ENCODE measurements at places on chromosomes 1 and 21.

DNA sequence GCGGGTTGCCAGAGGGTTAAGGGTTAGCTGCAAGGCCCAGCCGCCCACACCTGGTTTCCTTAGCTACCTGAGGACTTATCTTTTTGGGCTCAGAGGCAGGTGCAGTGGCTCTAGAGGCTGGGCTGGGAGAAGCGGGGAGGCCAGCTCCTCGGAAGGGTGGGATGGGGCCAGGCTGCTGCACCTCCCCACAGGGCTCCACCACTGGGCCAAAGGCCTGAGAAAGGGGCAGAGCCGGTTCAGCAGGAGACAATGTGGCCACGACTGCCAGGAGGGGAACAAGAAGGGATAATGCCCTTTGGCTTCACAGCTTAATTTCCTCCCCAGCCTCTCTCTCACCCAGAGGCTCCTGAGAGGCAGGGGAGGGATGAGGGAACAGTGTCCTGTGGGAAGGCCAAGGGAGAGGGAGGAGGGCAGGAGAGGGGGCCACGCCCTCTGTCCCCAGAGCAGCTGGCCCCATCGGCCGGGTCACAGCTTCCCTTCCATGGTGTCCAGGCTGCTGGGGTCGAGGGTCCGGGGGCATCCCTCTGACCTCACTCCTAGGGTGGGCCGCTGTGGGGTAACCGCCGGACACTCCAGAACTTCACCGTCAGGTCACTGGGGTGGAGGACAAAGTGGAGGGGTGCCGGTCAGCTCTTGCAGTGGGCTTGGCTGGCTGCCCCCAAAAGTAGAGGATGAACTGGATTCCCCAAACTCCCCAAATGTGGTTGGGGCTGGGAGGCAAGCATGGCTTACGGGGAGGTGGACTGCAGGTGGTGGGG lies 50.4 kb downstream of the KIF21B start:
- no peak for DNase-seq

GRCh38 chr1:154614901-154615300 lies 6.9 kb upstream of the ADAR start:
- no peak for DNase-seq

DNA sequence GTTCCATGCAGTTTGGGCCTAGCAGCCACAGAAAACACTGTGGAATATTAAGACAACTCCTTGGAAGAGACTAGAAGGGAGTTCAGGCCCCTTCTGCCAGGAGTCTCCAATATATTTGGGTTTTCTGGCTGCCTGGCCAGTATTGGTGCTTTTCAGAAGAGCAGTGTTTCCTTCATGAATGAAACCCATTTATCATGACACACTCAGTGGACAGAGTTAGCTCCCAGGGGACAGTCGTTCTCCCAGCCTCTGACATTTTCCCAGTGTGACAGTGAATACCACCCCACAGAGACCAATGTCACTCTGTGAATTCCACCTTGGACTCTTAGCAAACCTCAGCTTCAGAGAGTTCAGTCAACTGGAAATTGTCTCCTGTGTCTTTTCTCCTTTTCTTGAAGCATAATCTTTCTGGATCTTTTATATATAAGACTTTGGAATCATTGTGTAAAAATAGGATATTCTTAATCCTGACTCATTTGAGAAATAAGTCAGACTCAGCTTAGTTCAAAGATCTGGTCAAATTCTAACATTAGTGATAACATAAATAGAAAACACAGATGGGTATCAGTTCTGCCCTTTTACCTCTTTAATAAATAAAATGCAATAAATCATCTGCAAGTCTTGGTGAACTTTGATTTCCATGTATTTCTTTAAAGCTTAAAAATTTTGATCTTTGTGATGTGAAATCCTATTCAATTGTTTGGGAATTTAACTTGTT lies 40.4 kb downstream of the GNG12 start:
- no peak for DNase-seq

- no peak for DNase-seq
These were observed 55.2 kb downstream of the SASS6 start for GRCh38 chr1:100077531-100077930.

GRCh38 chr1:41670217-41670957 lies 185.9 kb upstream of the EDN2 start:
- no peak for DNase-seq

GRCh38 chr1:61253059-61253735 lies 170.8 kb downstream of the NFIA start:
- DNase-seq, result peak; percentile 98

DNA sequence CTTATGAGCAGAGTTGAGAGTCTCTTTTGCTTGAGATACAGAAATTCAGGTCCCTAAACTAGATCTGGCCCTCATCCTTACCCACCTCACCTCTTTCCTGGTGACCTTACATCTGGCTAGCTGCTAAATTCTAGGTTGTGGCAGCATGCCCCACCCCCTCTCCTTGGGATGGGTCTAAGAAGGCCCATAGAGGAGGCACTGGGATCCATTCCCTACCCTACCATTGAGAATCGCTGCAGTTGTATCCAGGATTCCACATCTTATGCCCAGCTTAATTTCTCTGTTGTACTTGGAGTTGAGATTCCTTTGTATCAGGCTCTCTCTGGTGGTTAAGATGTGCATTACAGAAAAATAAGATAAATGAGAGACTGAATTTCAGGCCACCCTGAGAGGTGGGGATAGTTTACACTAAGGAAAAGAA lies 9.5 kb upstream of the TMEM39B start:
- peak; percentile 44 for DNase-seq

GRCh38 chr1:119926553-119926952 lies 30.2 kb upstream of the ADAM30 start:
- DNase-seq, result no peak

GRCh38 chr1:4681026-4681425 lies 26.6 kb downstream of the AJAP1 start:
- no peak for DNase-seq

DNA sequence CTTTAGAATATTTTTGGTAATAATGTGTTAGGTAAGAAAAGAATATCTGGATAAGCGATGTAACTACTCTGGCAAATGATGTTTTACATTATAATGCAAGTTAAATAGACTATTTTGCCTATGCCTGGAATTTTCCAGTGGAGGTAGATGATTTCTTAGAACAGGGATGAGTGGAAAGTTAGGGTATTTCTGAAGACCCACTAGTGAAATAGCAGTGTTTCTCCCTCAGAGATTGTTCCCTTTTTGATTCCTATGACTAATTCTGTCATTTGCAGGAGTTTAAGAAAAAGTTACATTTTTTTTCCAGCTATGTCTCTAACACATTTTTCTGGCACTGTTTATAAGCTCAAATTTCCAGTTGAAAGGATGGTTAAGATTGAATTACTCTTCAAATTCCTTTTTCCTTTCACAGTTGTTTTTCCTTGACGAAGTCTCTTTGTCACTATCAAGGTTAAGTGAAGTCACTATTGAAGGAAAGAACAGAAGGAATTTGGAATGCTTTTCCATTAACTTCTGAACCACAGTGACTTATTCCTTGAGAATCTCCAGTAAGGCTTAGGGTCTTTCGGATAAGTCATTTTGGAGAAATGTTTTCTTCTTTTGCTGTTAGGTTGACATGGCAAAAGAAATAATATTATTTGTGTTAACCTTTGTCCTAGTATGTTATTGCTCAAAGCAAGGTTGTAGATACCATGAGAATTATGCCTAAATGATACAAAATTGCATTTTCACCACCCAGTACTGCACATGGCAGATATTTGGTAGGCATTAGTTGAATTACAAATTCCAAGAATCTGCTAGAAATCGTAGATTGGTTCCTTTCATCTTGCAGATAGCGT lies 42.9 kb upstream of the ZNF326 start:
- no peak for DNase-seq

DNA sequence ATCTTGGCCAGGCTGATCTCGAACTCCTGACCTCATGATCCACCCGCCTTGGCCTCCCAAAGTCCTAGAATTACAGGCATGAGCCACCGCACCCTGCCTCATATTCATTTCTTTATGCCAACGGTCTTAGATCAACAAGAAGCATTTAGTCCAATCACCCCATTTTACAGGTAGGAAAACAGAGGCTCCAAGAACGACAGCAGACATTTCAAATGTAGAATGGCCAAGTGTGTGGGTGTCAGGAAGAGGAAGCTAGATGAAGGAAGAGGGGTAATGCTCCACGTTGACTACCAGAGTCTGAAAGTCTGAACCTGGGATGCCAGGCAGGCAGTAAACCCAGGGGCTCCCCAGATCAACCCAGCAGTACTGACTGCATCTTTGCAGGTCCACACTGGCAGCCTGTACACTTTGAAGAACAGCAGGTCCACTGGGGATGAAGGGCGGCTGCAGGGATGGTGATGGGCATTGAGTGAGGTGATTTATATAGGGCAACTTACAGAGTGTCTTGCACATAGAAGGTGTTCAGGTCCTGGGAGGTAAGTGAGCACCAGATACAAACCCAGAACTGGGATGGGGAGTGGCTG lies 120.2 kb downstream of the EPHB2 start:
- DNase-seq, result no peak

GRCh38 chr1:43933386-43934100 lies at the start of gene ARTN:
Gene ARTN (plus strand): TSS chr1:43933801. CDS start chr1:43935657, 1,856 bp downstream.
- no peak for DNase-seq

- no peak for DNase-seq
These were observed 34.1 kb downstream of the KRTAP20-3 start for GRCh38 chr21:30676737-30677136.

DNA sequence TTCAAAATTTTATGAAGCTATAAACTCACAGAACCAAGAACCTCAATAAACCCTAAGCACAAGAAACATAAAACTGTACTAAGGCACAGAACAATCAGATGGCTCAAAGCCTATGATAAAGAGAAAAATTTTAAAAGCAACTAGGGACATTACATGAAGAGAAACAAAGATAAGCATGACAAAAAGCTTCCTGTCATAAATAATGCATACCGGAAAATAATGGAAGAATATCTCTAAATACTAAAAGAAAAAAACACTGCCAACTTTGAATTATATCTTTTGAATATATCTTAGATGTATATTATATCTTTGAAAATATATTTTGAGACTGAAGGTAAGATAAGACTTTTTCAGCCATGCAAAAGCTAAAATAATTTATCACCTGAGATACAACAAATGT lies 21.4 kb upstream of the KCNN3 start:
- DNase-seq, result no peak

DNA sequence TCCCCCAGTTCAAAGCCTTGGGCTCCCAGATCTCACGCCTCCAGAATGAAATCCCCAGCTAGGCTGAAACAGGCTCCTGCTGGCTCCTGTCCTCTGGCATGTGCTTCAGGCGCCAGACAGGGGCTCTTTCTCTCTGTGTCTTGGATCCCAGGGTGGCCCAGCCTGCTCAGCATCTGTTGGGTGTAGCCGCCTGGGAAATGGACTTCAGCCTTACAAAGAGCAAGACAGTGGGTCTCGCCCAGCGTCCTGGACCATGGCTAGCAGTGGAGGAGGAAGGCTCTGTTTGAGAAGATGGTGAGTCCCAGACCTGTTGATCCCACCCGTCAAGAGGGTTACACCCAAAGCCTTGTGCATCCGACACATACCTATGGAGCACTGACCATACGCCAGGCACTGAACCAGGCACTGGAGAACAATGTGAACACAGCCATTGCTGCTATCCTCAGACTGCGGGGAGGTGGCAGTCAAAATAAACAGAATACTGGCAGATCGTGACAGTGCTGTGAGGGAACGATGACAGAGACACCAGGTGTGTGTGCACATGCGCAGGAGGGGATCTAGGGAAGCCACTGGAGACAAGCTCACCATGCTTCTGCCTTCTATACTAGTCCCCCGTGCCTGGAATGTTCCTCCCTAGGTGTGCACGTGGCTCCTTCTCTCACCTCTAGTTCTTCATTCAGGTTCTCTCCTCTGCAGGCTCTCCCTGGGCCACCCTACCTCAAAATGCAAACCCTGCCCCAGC lies 93.0 kb upstream of the GCLM start:
- DNase-seq, result no peak

DNA sequence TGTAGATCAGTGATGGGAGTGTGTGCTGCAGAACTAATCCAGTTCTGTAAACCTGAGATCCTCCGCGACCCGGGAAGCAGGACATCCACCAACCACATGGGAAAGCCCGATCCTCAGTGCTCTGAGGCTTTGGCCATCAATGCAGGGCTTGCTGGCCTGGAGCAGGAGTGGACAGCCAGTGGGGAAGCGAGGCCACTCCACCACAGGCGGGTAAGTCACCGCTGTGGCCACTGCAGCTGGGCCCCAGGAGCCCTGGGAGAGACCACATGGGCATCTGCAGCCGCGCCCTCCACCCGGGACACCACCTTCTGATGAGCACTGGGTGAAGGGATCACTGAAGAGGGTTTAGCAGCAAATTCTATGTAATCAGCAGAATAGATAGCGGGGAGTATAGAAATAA lies 811 bp downstream of the KRTAP12-1 start:
- DNase-seq, result no peak

DNA sequence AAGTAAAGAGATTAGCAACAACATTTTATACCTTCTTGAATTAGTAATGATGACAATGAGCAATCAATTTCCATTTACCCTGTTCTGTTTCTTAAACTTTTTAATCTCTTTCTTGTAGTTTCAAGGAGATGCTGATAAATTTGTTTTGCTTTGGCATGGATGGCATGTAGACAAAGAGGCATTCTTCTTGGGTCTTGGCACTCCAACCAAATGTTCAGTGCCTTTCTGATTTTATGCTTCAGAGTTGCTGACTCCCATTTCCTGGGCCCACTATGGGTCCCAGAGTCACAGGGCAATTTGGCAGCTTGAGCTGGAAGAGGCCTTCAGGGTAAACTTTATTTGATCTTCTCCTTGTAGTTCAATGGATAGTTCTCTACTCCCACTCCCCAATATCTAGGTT lies 42.1 kb upstream of the OSBPL9 start:
- no peak for DNase-seq

- peak; percentile 16 for DNase-seq
These were observed 6.1 kb downstream of the ERRFI1 start for GRCh38 chr1:8020032-8020431.

DNA sequence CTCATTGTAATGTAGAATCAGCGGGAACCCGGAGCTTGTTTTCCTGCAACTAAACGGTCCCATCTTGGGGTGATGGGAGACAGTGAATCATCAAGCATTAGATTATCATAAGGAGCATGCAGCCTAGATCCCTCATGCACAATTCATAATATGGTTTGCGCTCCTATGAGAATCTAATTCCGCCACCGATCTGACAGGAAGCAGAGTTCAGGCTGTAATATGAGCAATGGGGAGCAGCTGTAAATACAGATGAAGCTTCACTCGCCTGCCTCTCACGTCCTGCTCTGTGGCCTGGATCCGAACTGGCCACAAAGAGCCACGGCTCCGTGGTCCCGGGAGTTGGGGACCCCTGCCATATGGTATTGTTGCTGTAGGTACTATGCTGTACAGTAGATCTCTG lies 1.6 kb downstream of the IFI44 start:
- peak; percentile 42 for DNase-seq

- DNase-seq, result no peak
These were observed 173.1 kb downstream of the LMO4 start for GRCh38 chr1:87501738-87502137.

DNA sequence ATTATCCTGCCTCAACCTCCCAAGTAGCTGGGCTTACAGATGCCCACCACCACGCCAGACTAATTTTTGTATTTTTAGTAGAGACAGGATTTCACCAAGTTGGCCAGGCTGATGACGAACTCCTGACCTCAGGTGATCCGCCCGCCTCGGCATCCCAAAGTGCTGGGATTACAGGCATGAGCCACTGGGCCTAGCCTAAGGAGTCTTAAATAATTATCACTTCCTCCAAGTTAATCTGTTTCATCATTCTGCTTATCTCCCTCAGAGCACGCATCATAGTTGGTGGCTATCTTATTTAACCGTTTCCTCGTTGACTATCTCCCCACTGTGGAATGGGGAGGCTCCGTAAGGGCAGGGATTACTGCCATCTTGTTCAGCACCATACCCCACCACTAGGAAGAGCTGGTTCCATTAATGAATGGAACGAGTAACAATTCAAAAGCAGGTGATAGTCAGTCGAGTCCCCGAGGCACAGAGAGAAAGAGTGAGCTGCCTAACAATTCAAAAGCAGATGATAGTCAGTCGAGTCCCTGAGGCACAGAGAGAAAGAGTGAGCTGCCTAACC lies 52.7 kb downstream of the GLUL start:
- DNase-seq, result no peak
